ENCODE measurements at places on chromosomes 7 and 10. TPM values are rescaled to one million over a fixed set of nuclear protein-coding genes. Genes with fewer than 3 reads are reported as not detected.

Gene FAM3C
- 54.5 TPM for total RNA-seq

Gene SLC25A40
- total RNA-seq = 21.6 TPM

Gene GRID1
- not detected for total RNA-seq

Gene PIP
- total RNA-seq = not detected

Gene COL26A1
- not detected for total RNA-seq

DNA sequence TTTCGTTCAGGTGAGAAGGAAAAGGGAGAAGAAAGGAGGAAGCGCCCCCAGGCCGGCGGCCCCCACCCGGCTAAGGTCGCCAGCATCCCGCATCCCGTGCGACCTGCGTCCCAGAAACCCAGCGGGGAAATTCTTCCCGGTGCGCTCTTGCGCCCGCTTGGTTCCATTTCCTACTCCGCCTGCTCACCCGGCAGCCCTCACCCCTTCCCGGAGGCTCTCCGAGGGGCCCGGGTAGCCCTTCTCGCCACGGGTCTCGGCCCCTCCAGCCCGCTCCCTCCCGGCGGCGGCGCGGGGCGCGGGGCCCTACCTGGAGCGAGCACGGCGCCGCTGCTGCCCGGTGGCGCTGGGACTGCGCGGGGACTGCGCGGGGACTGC, at the start of gene PRKCQ:
Gene PRKCQ (minus strand): TSS at position 373 of the 375 bp plus-strand sequence. CDS start 65,141 bp downstream, outside the sequence.
- H3K36me3 ChIP-seq = no peaks in the 10 kb centered on the region
- peaks cover 10% of the 10 kb centered on the region for H3K4me1 ChIP-seq
- no peak for DNase-seq
- peak within 1 kb of the TSS; percentile 75 for H3K4me3 ChIP-seq
- H3K27me3 ChIP-seq = peaks cover 14% of the 10 kb centered on the region

GRCh38 chr10:70302292-70302691, 18.5 kb upstream of the NPFFR1 start:
- no peak for DNase-seq
- no peak overlapping the region for H3K27ac ChIP-seq
- H3K27me3 ChIP-seq = no peaks in the 10 kb centered on the region
- no peaks in the 10 kb centered on the region for H3K4me1 ChIP-seq
- no peaks in the 10 kb centered on the region for H3K36me3 ChIP-seq

DNA sequence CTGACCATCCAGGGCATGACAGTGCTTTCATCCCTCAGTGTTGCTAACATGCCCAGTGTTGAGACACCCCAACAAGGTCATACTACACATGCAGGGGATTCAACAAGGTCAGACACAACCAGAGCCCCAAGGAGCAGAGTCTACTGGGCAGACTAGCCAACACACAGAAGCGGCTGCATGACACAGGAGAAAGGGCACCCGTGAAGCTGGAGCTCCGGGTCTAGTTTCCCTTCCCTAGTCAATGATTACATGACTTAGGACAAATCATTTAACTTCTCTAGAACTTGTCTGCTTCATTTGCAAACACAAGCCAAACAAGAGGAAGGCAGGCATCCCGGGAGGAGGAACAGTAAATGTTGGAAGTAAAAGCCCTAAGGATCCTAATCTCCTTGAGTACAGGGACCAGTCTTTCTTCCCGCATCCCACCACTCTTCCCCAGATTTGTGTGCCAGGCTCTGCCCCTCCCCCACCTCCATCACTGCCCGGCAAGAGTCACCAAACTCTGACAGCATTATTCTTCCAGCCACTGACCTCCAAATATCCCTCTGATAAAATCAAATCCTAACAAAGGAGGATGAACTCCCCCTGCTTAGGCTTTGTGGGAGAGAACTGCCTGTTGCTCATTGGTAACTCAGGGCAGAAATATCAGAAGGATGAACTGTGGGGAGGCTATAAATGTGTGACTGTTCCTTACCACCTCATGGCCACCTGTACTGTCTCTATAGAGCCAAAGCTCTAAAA, 104.3 kb downstream of the KCNMA1 start:
- H3K36me3 ChIP-seq = no peaks in the 10 kb centered on the region
- no peak overlapping the region for H3K27ac ChIP-seq
- no peak for DNase-seq
- peaks cover 6% of the 10 kb centered on the region for H3K4me1 ChIP-seq
- H3K27me3 ChIP-seq = no peaks in the 10 kb centered on the region

DNA sequence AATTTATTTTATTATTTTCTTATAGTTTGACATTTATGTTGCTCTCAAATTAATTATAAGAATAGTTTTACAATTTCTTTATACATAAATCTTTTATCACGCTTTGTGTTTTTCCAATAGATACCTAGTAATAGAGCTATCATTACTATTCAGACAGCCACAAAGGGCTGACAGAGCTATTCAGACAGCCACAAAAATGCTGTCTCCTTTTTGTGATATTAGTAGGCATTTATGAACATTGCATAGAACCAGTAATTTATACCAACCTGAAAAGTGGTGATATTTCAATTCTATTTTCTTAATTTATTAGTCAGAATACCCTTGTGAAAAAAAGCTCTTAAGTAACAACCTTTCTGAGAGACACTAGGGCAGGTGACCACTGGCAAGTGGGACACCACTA, 34.2 kb upstream of the IGFBP3 start:
- no peak for DNase-seq
- H3K36me3 ChIP-seq = no peaks in the 10 kb centered on the region
- H3K27me3 ChIP-seq = no peaks in the 10 kb centered on the region
- H3K4me3 ChIP-seq = no peak overlapping the region

- no peaks in the 10 kb centered on the region for H3K27me3 ChIP-seq
- no peaks in the 10 kb centered on the region for H3K36me3 ChIP-seq
- DNase-seq = no peak
- no peak overlapping the region for H3K4me3 ChIP-seq
- no peak overlapping the region for H3K27ac ChIP-seq
- no peaks in the 10 kb centered on the region for H3K4me1 ChIP-seq
Observed at GRCh38 chr7:142873281-142873784, 12.2 kb downstream of the TRPV6 start.

- H3K27me3 ChIP-seq = no peaks in the 10 kb centered on the region
- H3K27ac ChIP-seq = no peak overlapping the region
Observed at GRCh38 chr7:100053215-100053614, 3.6 kb downstream of the ZSCAN21 start.

DNA sequence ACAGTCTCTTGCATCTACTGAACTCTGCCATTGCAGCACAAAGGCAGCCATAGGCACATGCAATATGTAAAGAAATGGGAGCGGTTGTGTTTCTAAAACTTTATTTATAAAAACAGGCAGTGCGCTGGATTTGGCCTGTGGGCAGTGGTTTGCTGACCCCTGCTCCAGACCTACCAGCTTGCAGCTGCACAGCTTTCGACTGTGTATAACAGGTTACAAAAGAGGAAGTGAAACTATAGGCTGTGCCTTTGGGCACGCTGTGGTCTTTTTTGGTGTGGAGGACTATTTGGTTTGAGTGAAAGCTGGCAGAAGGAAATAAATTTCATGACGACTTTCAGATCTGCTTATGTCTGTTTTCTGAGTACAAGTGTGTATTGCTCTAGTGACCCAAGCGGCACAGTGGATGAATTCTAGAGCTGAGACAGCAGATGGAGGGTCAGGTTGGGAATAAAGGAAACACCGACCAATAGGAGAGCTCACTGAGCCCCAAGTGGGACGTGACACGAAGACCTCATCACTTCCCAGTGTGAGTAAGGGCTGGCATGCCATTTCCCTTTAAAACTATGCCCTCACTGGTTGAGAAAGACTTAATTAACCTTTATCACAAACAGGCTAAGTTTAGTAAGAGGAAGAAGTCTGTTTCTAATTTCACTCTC, 152.7 kb downstream of the ANK3 start:
- no peak overlapping the region for H3K27ac ChIP-seq
- peaks cover 4% of the 10 kb centered on the region for H3K4me1 ChIP-seq
- H3K36me3 ChIP-seq = no peaks in the 10 kb centered on the region
- H3K4me3 ChIP-seq = no peak overlapping the region
- peak; percentile 44 for DNase-seq
- H3K27me3 ChIP-seq = no peaks in the 10 kb centered on the region

DNA sequence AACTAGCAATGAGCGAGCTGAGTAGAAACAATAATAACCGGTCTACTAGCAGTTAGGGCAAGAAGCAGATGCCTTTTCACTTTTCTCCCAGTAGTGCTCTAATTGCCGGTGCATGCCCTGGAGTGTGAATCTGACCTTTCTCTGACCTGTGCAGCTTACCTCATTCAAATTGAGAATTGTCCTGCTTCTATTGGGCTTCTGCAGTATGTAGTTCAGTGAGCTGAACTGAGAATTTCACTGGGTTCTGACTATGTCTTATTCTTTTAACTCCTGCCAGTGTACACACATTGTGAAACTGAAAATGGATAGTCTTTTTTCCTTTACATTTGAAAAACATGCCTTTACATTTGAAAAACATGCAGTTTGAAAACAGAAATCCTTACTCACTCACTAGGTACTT, 157.9 kb upstream of the GRM3 start:
- no peak overlapping the region for H3K4me3 ChIP-seq
- H3K4me1 ChIP-seq = no peaks in the 10 kb centered on the region
- no peak overlapping the region for H3K27ac ChIP-seq
- H3K27me3 ChIP-seq = no peaks in the 10 kb centered on the region
- H3K36me3 ChIP-seq = no peaks in the 10 kb centered on the region

DNA sequence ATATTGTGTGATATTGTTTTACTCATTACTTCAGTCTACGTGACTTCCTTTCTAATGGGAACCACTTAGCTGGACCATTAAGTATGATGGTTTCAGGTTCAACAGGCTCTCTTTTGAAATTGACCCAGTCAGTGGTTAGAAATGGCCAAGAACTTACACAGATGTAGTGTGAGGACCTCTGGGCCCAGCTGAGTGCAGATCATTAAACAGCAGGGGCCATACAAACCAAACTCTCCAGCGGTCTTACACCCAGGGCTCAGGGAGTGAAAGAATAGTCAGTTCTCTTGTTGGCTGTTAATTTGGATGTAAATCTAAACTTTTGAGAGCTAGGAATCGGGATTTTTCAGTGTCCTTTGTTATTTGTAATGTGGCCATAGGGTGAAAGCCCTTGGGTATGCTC, 107.3 kb downstream of the CELF2 start:
- no peak for DNase-seq
- H3K36me3 ChIP-seq = no peaks in the 10 kb centered on the region
- H3K27ac ChIP-seq = no peak overlapping the region

GRCh38 chr10:117107238-117107637, 30.8 kb downstream of the VAX1 start:
- no peaks in the 10 kb centered on the region for H3K36me3 ChIP-seq
- no peak overlapping the region for H3K4me3 ChIP-seq
- no peaks in the 10 kb centered on the region for H3K4me1 ChIP-seq
- no peak for DNase-seq
- H3K27me3 ChIP-seq = no peaks in the 10 kb centered on the region

DNA sequence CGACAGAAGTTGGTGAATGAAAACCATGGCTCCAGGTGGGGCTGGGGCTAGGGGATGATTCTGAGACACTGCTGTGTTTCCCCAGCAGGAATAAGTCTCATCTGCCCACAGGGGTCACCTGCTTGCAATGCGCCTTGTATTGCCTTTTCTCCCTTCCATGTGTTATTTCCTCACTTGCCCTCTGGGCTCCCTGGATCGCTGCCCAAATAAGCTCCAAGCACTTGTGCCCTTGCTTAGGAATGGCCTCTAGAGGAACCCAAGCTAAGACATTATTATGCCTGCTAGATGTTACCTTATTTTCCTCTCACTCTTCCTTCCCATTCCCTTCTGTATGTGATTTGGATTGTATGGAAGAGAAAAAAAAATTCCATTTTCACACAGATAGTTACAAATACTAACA, 24.8 kb upstream of the PLPP4 start:
- no peak overlapping the region for H3K27ac ChIP-seq
- H3K4me1 ChIP-seq = peaks cover 12% of the 10 kb centered on the region
- no peak overlapping the region for H3K4me3 ChIP-seq
- no peaks in the 10 kb centered on the region for H3K36me3 ChIP-seq
- DNase-seq = peak; percentile 28
- H3K27me3 ChIP-seq = no peaks in the 10 kb centered on the region

- H3K4me1 ChIP-seq = peaks cover 23% of the 10 kb centered on the region
- no peak overlapping the region for H3K4me3 ChIP-seq
- DNase-seq = no peak
- no peaks in the 10 kb centered on the region for H3K27me3 ChIP-seq
Observed at GRCh38 chr7:129877146-129877792, 75.5 kb downstream of the UBE2H start.

GRCh38 chr7:151981223-151981622, 25.0 kb downstream of the GALNTL5 start:
- H3K4me1 ChIP-seq = no peaks in the 10 kb centered on the region
- no peaks in the 10 kb centered on the region for H3K27me3 ChIP-seq
- H3K4me3 ChIP-seq = no peak overlapping the region
- no peak overlapping the region for H3K27ac ChIP-seq

GRCh38 chr10:24255881-24256311, 47.0 kb downstream of the KIAA1217 start:
- H3K27me3 ChIP-seq = no peaks in the 10 kb centered on the region
- H3K4me1 ChIP-seq = no peaks in the 10 kb centered on the region
- H3K4me3 ChIP-seq = no peak overlapping the region
- no peak for DNase-seq
- no peak overlapping the region for H3K27ac ChIP-seq

- no peaks in the 10 kb centered on the region for H3K4me1 ChIP-seq
- H3K27ac ChIP-seq = no peak within 1 kb of the TSS
- no peaks in the 10 kb centered on the region for H3K36me3 ChIP-seq
- H3K4me3 ChIP-seq = no peak within 1 kb of the TSS
Observed at GRCh38 chr10:18140149-18140956, at the start of gene CACNB2. Gene CACNB2, plus strand, starts transcription at chr10:18140424.

DNA sequence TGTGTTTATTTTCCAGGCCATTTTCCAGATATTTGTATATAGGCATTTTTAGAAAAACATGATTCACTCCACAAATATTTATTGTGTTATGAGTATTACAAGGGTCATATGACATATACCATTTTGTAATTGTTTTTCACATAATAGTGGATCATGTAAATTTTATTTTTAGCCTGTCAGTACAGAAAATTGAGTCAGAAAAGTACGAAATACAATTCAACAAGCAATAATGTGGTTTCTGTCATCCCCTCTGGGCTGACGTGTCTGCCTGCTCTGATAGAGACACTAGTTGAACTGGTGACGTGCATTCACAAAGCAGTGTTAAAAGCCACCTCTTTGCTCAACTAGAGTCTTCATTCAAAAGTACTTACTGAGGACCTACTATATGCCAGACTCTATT, 97.9 kb upstream of the STEAP1B start:
- no peak overlapping the region for H3K4me3 ChIP-seq
- no peaks in the 10 kb centered on the region for H3K36me3 ChIP-seq
- peaks cover 39% of the 10 kb centered on the region for H3K4me1 ChIP-seq
- H3K27me3 ChIP-seq = no peaks in the 10 kb centered on the region
- H3K27ac ChIP-seq = peak overlapping the region; percentile 89

GRCh38 chr10:13816195-13816925, 229.6 kb downstream of the PRPF18 start:
- no peaks in the 10 kb centered on the region for H3K27me3 ChIP-seq
- H3K4me1 ChIP-seq = peaks cover 52% of the 10 kb centered on the region
- peak; percentile 30 for DNase-seq
- H3K27ac ChIP-seq = peak overlapping the region; percentile 19
- no peak overlapping the region for H3K4me3 ChIP-seq

GRCh38 chr10:129962031-129962871, 1.8 kb downstream of the EBF3 start:
- H3K36me3 ChIP-seq = no peaks in the 10 kb centered on the region
- peaks cover 9% of the 10 kb centered on the region for H3K4me1 ChIP-seq
- H3K27me3 ChIP-seq = peaks cover 58% of the 10 kb centered on the region
- no peak for DNase-seq
- H3K27ac ChIP-seq = no peak overlapping the region
